ENCODE measurements at places on chromosomes 6 and 20. TPM values are rescaled to one million over a fixed set of nuclear protein-coding genes. Genes with fewer than 3 reads are reported as not detected.

GRCh38 chr20:11585752-11586352 lies 331.8 kb upstream of the BTBD3 start:
- peak; percentile 69 for DNase-seq

The SLC17A1 gene
- total RNA-seq: not detected

The MTFR2 gene
- 7.4 TPM for total RNA-seq

- DNase-seq: peak; percentile 75
Measured at GRCh38 chr20:25178563-25179438, 16.7 kb upstream of the ENTPD6 start.

The HRH3 gene
- total RNA-seq: 5.2 TPM

Measured in GM23338 (cell line).